ENCODE measurements at places on chromosomes 6 and 20. TPM values are rescaled to one million over a fixed set of nuclear protein-coding genes. Genes with fewer than 3 reads are reported as not detected.
A peak's percentile ranks its signal among the peaks of the same experiment; 100 is the strongest.

DNA sequence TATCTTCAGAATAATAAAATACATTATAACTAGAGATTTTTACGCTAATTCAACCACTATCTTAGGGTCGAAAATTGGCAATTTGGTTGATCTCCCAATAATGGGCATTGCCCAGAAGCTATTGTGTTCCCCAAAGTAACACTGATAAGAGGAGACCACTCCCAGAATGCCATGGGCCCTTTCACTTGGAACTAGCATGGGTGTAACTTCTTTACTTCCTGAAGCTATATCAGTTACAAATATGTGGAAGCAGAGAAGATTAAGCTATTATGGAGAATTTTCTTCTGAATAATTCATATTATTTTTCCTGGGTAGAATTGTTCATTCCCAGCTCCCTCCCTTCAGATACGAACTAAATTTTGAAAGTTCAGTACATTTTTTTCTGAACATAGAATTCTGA, 48.2 kb upstream of the JAG1 start:
- no peak overlapping the region for H3K27ac ChIP-seq
- H3K27me3 ChIP-seq = peaks cover 10% of the 10 kb centered on the region
- no peak for DNase-seq

GRCh38 chr6:317448-318144, 25.3 kb downstream of the DUSP22 start:
- no peak overlapping the region for H3K27ac ChIP-seq
- no peak for DNase-seq
- H3K4me3 ChIP-seq = no peak overlapping the region
- H3K27me3 ChIP-seq = no peaks in the 10 kb centered on the region

GRCh38 chr6:41464481-41464880, 81.7 kb upstream of the FOXP4 start:
- no peaks in the 10 kb centered on the region for H3K4me1 ChIP-seq
- H3K27ac ChIP-seq = no peak overlapping the region
- H3K4me3 ChIP-seq = no peak overlapping the region
- no peak for DNase-seq

DNA sequence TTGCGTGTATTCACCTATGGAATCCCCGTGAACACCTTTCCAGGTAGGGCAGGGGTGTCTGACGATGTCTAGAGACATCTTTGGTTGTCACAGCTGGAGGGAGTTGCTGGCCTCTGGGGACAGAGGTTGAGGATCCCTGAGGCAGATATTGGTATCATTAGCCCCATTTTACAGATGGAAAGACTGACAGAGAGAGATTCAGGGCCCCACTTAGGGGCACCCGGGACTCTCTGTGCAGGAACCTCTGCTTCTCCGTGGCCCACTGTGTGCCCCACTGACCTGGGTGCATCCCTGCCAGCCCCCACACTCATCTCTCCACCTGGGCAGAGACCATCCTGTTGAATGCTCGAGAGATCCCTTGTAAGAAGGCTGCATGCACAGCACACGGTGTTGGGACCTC, 111.2 kb downstream of the EDN3 start:
- H3K27ac ChIP-seq = no peak overlapping the region
- no peak for DNase-seq
- H3K4me1 ChIP-seq = no peaks in the 10 kb centered on the region
- H3K27me3 ChIP-seq = peaks cover 9% of the 10 kb centered on the region
- no peak overlapping the region for H3K4me3 ChIP-seq

Gene SYCP2
- total RNA-seq = 6.5 TPM

- peaks cover 4% of the 10 kb centered on the region for H3K4me1 ChIP-seq
- peaks cover 53% of the 10 kb centered on the region for H3K36me3 ChIP-seq
- H3K27ac ChIP-seq = no peak overlapping the region
- no peaks in the 10 kb centered on the region for H3K27me3 ChIP-seq
- DNase-seq = no peak
Measured at GRCh38 chr20:45087814-45088213, 13.1 kb downstream of the KCNS1 start.

Gene SAPCD1
- total RNA-seq = 14.3 TPM

GRCh38 chr20:63977739-63978276, 1.6 kb downstream of the SAMD10 start:
- DNase-seq = peak; percentile 77
- H3K4me1 ChIP-seq = peaks cover 66% of the 10 kb centered on the region
- peak overlapping the region; percentile 76 for H3K4me3 ChIP-seq
- H3K27me3 ChIP-seq = no peaks in the 10 kb centered on the region

- H3K36me3 ChIP-seq = no peaks in the 10 kb centered on the region
- peaks cover 7% of the 10 kb centered on the region for H3K27me3 ChIP-seq
- DNase-seq = no peak
- no peaks in the 10 kb centered on the region for H3K4me1 ChIP-seq
- no peak overlapping the region for H3K27ac ChIP-seq
Measured at GRCh38 chr6:17965397-17965796, 22.0 kb downstream of the KIF13A start.

DNA sequence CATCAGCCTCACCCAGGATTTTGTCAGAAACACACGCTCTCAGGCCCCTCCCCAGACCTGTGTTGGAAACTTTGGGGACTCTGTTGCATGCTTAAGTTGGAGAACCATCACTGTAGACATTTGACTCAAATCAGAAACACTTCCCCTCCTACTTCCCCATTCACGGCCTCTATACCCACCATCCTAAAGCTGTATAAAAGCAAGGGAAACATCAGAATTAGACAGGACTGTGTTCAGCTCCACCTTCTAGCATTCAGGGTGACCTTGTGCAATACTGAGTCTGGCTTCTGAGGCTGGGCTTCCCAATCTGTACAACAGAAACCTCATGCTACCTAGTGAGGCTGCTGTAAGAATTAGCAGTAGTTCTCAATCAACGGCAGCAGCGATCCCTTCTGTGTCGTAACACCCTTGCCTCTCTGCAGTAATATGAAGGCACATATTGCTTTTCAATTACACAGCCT, 252.3 kb downstream of the LY86 start:
- H3K4me1 ChIP-seq = peaks cover 2% of the 10 kb centered on the region
- no peak overlapping the region for H3K4me3 ChIP-seq
- H3K27ac ChIP-seq = no peak overlapping the region

DNA sequence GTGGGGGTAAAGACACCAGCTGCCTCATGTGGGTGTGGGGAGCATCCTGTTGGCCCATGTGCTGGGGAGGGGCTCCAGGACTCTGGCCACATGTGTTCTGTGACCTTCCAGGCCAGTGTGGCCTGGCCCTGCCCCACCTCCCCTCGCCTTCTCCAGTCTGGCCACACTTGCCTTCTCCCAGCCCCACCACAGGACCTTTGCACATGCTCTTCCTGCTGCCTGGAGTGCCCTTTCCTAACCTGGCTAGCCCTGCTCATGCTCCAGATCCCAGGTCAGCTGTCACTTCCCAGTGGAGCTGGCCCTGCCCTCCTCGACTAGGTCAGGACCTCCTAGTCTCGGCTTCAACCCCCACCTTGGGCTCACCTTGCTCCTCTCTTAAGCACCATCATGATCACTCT, 183.8 kb downstream of the CDH4 start:
- H3K36me3 ChIP-seq = no peaks in the 10 kb centered on the region
- H3K27me3 ChIP-seq = no peaks in the 10 kb centered on the region
- no peak for DNase-seq
- H3K4me3 ChIP-seq = no peak overlapping the region
- no peaks in the 10 kb centered on the region for H3K4me1 ChIP-seq

DNA sequence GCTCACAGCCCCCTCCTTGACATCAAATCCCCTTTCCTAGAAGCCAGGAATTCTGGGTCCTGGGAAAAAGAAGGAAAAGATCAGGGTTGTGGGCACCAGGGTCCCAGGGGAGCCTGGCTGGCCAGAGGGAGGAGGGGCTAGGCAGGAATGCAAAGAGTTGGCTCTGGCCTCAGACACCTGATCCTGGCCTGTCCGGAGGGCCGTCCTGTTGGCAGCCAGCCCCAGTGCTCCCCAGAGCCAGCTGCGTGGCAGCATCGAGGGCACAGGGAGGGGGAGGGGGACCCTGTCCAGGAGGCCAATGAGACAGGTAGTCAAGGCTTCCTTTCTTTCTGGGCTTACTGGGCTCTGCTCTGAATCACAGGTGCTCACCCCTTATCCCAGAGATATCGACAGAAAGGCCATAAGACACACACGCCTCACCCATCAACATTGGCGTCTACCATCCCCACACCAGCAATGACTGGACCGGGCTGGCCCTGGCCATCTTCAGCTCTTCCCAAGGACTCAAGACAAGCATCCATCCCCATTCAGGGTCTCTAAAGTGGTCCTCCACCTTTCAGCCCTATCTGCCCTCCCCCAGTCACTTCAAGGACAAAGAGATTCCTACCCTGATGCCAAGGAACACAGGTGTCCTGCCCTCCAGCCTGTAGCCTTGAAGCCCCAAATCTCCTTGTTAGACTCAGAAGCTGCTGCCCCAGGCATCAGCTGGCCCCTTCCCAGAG, 723 bp downstream of the COL11A2 start:
- peaks cover 5% of the 10 kb centered on the region for H3K4me1 ChIP-seq
- no peak overlapping the region for H3K4me3 ChIP-seq
- H3K27me3 ChIP-seq = peaks cover 39% of the 10 kb centered on the region
- H3K36me3 ChIP-seq = peaks cover 28% of the 10 kb centered on the region
- no peak for DNase-seq
- H3K27ac ChIP-seq = no peak overlapping the region

DNA sequence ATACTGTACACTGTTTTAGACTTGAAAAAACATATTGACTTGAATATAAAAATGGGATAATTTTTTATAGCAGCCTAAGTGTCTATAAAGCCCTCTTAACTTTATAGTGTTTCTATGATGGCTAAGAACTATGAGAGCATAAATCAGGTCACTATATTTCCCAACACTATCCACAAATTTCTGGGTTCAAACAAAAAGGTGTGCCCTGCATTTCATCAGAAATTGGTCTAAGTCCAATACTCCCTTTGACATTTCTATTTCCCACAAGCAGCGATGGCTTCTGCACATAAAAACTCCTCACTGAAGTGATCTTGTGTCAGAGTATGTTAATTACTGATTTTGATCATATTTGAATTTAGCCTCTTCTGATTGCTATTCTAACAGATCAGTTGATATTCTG, 143.9 kb downstream of the WDR27 start:
- no peak for DNase-seq
- H3K36me3 ChIP-seq = peaks cover 15% of the 10 kb centered on the region
- no peak overlapping the region for H3K27ac ChIP-seq
- H3K4me3 ChIP-seq = no peak overlapping the region
- H3K4me1 ChIP-seq = peaks cover 20% of the 10 kb centered on the region

GRCh38 chr20:53176134-53176533, 204.0 kb downstream of the TSHZ2 start:
- H3K27ac ChIP-seq = no peak overlapping the region
- H3K4me1 ChIP-seq = no peaks in the 10 kb centered on the region

Gene CRISP3
- total RNA-seq = not detected

Gene ERMARD
- 28.7 TPM for total RNA-seq
